Fibroblast of skin of left quadriceps (primary cell): ENCODE measurements at places on chromosomes 13 and 19.

DNA sequence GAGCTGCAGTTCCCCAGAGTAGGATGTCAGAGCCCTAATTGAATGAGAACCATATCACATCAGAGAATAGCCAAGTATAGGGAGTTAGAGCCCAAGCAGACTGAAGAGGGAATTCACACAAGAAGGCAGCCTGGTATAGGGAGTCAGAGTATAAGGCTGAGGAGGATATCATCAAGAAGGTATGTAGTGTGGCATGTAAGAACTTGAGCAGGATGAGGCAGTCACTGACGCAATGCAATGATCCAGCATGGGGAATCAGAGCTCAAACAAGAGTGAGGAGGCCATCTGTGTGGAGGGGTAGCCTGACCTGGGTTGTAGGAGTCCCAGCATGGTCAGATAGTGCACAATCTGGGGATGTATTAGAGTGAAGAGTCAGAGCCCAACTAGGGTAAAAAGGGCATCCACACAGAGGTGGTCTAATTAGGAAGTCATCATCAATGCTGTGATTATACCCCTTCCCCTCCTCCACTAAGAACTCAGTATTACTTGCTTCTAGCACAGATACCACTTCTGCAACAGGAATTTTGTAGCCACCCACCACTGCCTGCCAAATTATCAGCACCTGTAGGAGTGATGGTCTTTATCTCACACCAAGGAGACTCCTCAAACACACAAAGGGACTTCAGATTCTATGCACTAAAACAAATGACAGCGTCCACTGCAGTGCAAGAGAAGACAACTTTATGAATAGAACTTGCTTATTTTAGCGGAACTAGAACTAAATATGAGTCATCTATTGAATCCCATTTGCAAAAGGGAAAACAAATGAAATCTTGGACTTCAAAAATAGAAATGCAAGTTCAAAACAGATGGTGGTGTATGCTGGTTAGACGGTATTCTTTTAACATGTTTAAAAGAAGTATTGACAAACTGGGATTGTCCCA lies 107.2 kb downstream of the FNDC3A start:
- peak; percentile 59 for DNase-seq

DNA sequence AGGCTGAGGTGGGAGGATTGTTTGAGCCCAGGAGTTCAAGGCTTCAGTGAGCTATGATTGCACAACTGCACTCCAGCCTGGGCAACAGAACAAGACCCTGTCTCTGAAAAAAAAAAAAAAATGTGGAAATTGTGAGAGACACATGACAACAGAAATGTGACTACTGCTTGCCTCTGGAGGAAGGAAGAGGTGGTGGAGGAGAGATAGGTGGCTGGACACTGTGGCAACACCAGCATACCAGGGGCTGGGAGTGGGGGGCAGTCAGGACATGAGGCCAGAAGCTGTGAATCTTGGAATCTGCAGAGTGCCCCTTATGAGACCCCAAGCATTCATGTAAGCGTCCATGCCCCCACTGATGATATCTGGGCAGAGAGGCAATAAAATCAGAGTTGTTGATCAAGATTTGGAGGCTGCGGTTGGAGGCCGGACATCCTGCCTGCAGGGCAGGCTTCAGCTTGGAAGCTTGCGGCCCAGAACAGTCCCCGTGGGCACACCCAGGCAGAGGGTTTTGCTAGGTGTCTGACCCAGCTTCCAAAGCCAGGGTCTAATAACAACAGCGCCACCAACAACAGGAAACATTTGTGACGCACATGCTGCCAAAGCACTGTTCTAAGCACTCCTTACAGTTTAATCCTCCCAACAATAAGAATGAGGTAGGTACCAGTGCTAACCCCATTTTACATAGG lies 16.9 kb downstream of the FAM187B start:
- DNase-seq = no peak

GRCh38 chr13:44311011-44311780 lies 62.4 kb upstream of the SERP2 start:
- no peak for DNase-seq

GRCh38 chr19:24140099-24140498 lies 53.1 kb downstream of the ZNF254 start:
- peak; percentile 8 for DNase-seq

DNA sequence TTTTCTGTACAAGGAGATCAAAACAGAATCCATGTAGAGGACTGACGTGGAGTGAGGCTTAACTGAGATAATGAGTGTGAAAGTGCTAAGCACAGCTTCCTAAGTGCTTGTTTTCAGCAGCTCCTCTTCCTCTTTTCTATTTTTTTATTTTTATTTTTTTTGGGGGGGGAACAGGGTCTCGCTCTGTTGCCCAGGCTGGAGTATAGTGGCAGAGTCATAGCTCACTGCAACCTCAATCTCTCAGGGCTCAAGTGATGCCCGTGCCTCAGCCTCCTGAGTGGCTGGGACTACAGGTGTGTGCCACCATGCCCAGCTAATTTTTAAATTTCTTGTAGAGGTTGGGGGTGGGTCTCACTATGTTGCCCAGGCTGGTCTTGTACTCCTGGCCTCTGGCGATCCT lies 5.6 kb upstream of the FOSB start:
- no peak for DNase-seq

DNA sequence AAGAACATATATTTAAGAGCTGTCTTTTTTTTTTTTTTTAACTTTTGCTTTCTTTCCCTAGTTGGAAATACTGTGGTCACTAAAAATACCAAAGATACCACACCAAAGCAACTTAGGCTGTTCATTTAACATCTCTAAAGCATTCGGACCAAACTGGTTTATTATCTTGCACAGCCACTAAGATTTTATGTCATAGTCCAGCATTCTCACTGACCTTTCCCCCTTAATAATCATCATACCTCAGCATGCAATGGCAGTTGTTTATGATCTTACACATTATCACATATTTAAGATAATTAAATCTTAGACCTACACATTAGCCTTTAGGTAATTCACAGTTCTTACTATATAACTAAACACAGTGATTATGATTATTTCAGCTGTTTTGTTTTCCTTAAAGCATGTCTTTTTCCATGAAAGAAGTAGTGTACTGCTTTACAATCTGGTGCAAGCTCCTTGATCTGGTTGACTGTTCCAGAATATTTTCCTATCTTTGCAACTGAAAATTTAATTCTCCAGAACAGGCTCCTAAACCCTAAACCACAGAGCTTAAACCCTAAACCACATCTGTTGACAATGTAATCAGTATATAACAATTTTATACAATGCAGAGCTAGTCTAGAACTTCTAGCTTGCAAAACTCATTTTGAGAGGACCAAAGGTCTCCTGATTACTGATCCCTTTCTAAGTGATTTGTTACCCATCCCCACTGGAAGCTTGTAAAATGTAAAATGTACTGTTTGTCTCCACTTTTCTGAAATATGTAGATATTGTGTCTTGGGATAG lies 74.2 kb downstream of the CDK8 start:
- DNase-seq = no peak

DNA sequence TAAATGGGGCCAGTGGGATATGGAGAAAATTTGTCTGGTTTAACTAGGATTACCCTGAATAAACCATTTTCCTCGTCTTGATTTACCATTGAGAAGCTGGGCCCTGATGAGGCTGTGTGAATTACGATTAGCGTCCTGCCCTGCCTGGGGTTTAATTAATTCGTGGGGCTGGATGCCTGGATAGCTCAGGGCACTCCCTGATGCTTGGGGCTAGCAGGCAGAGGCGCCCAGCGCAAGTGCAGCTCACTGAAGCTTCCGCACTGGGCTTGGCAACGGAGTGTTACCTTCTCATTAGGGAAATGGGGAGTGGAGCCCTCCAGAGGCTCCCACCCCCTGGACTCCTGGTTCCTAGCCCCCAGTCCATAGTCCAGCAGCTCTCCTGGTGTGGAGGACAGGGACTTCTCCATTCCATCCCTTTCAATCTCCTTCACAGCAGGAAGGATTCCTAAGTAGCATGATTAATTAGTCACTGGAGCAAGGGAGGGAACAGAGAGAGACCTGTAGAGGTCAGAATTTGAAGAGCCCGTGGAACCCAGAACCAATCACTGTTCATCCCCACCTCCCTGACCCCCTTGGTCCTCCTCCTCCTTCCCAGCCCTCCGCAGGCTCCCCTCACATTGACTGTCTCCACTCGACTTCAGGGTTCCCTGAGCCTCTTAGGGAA lies 107.2 kb downstream of the UQCRFS1 start:
- DNase-seq = no peak

GRCh38 chr19:41376241-41376997 lies at the start of gene TMEM91:
TSS of gene TMEM91 (plus strand) at chr19:41376533. CDS start at chr19:41378310, 1,777 bp downstream.
- DNase-seq = no peak

- DNase-seq = no peak
Measured at GRCh38 chr13:111625526-111626315, 305.3 kb downstream of the TEX29 start.

DNA sequence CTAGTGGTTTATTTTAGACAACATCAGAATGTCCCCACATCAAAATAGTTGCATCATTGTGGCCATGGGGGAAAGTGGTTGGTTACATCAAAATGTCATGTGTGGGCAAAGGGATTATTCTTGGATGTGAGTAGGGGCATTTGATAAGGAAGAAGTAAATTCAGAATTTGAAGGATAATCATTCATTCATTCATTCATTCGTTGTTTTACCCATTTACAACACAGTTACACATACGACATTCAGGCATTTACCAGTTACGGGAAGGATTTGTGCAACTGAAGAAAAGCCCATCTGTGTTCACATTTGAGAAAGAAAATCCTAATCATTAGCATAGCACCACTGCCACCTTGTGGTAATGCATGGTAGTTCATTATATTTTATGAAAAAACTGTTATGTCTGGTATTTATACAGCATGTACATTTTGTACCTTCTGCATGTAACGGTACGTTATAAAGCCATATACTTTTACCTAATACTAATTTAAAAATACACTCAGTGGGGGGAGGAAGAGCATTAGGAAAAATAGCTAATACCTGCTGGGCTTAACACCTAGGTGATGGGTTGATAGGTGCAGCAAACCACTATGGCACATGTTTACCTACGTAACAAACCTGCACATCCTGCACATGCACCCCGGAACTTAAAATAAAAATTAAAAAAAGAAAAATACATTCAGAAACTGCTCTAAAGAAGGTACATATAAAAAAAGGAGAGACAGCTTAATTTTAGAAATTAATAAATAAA lies 62.1 kb downstream of the DGKH start:
- DNase-seq = peak; percentile 70

GRCh38 chr19:54063350-54064116 lies at the start of gene VSTM1:
TSS of gene VSTM1 (minus strand) at chr19:54063897. CDS start at chr19:54063777, 120 bp downstream.
- DNase-seq = no peak

DNA sequence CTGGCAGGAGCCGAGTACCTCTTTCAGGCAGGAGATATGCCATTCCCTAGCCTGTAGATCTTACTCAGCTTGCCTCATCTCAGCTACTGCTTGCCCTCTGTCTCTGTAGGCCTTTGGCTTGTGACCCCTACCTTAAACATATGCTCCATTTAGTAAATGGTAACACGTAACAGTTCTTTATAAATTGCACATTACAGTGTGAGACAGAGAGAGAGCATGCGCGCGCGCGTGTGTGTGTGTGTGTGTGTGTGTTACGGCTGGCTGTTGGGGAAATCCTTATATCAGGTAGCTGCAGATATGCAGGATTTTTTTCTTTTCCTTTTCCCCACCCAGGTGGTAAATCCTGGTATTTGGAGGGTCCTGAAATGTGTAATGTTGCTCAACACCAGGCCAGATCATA lies 4.2 kb downstream of the SPINT2 start:
- DNase-seq = no peak

- no peak for DNase-seq
Measured at GRCh38 chr19:50415661-50416033, 3.1 kb upstream of the SPIB start.
